LNCaP clone FGC (cell line): ENCODE measurements at places on chromosomes 7 and 10.

DNA sequence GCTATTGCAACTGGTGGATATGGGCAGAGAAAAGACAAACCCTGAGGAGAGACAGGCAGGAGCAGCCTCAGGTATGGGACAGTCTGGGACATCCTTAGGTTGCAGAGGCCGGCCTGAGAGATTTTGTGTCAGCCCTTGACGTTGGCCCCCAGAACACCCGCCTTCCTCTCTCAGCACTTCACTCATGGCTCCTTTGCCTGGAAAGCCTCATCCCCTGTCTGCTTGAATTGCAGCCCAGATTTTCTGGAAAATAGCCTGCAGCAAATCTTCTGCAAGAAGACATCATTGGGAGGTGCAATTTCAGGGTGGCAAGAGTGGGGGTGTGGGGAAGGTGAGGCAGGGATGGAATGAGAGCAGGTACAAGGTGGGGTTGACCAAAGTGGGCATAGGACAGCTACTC lies 2.2 kb upstream of the FRMD4A start:
- DNase-seq: no peak

GRCh38 chr7:144830024-144830785 lies 5.6 kb downstream of the TPK1 start:
- DNase-seq: no peak

DNA sequence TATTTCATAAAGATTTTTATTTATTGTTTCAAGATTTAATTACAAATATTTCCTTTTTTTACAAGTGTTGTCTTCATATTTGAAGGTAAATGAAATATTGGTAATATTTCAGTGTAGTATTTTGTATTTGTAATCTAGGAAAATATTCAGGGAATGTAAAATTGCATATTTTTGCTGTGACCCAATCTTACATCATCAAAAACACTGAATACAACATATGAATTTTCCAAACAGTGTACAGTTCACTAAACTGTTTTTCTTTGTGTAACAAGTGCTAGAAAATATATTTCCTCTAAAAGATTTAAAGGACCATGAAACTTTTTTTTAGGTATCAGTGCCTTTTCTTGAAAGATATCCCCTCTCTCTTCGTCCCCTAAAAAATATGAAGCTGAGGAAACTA lies 251.9 kb upstream of the KCND2 start:
- DNase-seq: no peak

DNA sequence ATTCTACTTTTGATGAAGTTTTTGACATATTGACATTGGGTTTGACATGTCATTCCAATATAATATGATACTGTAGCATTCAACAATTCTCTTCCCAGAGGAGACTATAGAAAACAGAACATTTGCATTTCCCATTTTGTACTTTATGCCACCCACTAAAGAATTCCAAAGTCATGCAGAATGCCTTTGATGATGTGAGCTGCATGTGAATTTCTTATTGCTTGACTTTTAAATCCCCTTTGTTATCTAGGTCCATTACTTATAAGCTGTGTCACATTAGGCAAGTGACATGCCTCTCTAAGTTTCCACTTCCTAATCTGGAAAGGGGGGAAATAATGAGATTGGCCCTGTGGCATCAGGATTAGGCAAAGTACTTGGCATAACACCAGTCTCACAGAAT lies 436.7 kb downstream of the AUTS2 start:
- DNase-seq: no peak
